ENCODE measurements at places on chromosomes 11 and 22. TPM values are rescaled to one million over a fixed set of nuclear protein-coding genes. Genes with fewer than 3 reads are reported as not detected.
A peak's percentile ranks its signal among the peaks of the same experiment; 100 is the strongest.

GRCh38 chr11:80448709-80449108 is 1007.9 kb upstream of the TENM4 start:
- DNase-seq = no peak

The DERL3 gene
- total RNA-seq = 0.62 TPM

DNA sequence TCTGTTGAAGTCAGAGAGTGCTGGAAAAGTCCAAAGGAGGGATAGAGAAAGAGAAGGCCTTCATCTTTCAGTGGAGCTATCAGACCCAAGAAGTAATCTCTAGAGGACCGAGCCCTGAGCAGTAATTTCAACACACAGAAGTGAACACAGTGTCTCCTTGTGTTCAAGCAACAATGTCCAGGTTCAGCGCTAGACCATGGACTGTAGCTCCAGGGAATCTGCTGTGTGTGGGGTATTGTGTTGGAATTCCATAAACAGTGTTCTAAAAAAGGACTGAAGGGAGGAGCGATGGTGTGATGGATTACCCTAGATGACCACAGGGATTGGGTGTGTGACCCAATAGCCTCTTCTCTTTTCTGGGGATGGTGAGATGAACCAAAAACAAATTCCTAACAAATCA is 165.9 kb downstream of the BLID start:
- no peak for DNase-seq

GRCh38 chr11:62017878-62018655 is 50.6 kb upstream of the FTH1 start:
- DNase-seq = no peak

- DNase-seq = peak; percentile 80
Measured at GRCh38 chr11:12110201-12110713, at the start of gene MICAL2. TSS of gene MICAL2 (plus strand) at chr11:12110590. CDS start at chr11:12162156, 51,566 bp downstream.

The TRIM66 gene
- total RNA-seq = 0.62 TPM

GRCh38 chr11:60860943-60861342 is 5.2 kb upstream of the PTGDR2 start:
- DNase-seq = no peak

The DUSP8 gene
- 5.6 TPM for total RNA-seq

The B3GAT1 gene
- 34.6 TPM for total RNA-seq

DNA sequence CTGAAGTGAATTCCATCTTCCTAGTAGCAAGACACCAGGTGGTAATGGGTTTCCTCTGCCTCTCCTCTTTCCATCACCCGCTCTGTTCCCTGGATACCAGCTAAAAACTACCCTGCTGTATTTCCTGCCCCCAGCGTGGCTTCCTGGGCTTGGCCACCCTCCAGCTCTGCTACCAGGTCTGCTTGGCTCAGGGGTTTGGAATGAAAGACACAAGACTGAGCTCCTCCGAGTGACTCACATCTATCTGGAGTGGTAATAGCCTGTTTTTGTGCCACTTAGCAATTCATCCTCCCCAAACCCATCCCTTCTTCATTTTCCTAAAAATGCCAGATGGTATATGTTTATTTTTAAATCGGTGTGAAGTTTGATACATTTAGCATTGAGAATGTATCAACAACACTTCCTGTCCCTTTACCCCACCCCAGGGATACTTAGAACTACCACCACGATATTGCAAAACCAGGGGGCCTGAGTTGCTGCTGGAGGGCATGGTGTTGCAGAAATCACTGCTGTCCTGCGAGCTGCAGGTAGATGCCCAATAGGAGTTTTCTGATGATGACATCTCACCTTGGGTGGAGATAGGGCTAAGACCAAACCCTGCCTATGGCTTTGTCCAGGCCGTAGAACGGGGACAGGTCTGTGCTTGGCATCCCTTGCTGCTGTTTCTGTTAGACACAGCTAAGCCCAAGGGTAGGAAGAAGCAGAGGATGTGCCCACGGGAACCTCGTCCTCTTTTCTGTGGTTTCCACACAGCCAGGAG is 7.5 kb upstream of the MICAL3 start:
- peak; percentile 57 for DNase-seq

- no peak for DNase-seq
Measured at GRCh38 chr22:46278656-46279645, 11.1 kb downstream of the TTC38 start.

- DNase-seq = no peak
Measured at GRCh38 chr11:19938866-19939265, 221.4 kb downstream of the DBX1 start.

The GPR152 gene
- not detected for total RNA-seq

GRCh38 chr11:15818132-15818842 is 538.1 kb downstream of the SOX6 start:
- DNase-seq = no peak

- DNase-seq = no peak
Measured at GRCh38 chr22:35315141-35315854, 15.6 kb downstream of the TOM1 start.

GRCh38 chr11:81165164-81165563 is 1568.5 kb downstream of the FAM181B start:
- DNase-seq = no peak
